ENCODE measurements at places on chromosomes 16 and 17.
A peak's percentile ranks its signal among the peaks of the same experiment; 100 is the strongest.

GRCh38 chr16:89175280-89176146 is 4.0 kb downstream of the CDH15 start:
- DNase-seq, result no peak

DNA sequence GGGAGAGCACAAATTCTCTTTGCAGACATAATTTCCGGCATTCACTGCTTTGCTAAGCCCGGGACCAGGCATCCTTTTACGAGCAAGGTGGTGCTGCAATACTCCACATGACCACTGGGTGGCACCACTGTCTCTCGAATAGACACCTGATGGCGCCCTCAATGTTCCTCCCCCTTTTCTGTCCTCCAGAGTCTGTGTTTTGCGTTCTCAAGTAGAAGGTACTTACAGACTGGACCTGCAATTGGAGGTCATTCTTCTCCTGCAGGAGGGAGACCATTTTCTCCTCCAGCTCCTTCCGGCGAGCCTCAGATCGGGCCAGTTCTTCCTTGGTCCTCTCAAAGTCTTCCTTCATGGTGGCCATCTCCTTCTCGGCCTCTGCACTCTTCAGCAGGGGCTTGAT is 45.2 kb downstream of the MYH13 start:
- peak; percentile 85 for DNase-seq

- no peak for DNase-seq
These were observed 904.3 kb upstream of the CDH8 start for GRCh38 chr16:62940569-62940968.

DNA sequence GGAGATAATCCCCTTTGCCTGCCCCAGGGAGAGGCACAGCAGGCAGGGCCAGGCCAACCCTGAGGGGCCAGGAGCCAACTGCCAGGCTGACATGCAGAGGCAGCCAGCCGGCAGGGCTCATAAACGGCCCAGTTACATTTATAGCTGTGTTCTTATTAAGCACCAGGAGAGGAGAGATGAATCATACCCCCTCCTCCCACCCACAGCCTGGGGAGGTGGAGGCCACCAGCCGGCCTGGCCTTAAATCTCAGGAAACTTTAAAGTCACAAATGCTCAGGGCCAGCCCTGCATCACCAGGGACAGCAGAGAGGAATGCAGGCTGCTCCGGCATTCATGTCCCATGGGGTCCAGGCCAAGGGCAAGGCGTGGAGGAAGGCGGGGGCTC is 177.2 kb downstream of the TMEM132E start:
- no peak for DNase-seq

GRCh38 chr16:46573008-46573833 is 48.0 kb downstream of the SHCBP1 start:
- no peak for DNase-seq

All from GM13976 (cell line).